ENCODE measurements at places on chromosomes 6 and 20.

GRCh38 chr20:38670786-38671185 is 53.5 kb upstream of the SLC32A1 start:
- DNase-seq: no peak

DNA sequence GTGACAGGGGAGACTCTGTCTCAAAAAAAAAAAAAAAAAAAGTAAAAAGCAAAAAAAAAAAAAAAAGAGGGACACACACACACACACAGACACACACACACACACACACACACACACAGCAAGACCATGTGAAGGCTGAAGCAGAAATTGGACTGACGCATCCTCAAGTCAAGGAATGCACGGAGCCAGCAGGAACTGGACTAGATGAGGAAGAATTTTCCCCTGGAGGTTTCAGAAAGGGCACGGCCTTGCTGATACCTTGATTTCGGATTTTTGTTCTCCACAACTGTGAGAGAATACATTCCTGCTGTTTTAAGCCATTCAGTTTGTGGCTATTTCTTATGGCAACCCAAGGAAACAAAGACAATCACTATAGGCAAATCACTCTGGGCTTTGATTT is 176.9 kb upstream of the SALL4 start:
- no peak for DNase-seq

GRCh38 chr6:10138917-10139316 is 276.0 kb downstream of the TFAP2A start:
- no peak for DNase-seq

GRCh38 chr6:166586424-166587156 is at the start of gene RAMACL:
Gene RAMACL, minus strand, starts transcription at chr6:166586678. Its CDS starts 201 bp downstream, at chr6:166586477.
- peak; percentile 75 for DNase-seq
